AG04449 (cell line): ENCODE measurements at places on chromosomes 1 and 21.
A peak's percentile ranks its signal among the peaks of the same experiment; 100 is the strongest.

DNA sequence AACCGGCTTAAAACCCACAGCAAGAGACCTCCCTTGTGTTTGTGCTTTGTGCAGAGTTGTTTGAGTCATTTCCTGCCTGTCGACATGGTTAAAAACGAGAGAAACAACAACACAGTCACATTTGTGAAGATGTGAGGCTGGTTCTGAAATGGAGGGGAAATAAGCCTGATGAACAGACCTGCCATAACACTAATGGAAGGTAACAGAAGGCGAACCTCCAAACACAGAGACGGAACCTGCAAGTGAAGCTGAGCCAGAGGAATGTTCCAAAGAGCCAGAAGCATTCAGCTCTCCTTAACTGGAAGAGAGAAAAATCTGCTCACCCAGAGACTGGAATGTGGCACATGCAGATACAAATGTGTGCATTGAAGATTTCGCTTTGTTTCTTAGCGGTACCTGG lies 53.2 kb upstream of the RAVER2 start:
- no peak for DNase-seq

DNA sequence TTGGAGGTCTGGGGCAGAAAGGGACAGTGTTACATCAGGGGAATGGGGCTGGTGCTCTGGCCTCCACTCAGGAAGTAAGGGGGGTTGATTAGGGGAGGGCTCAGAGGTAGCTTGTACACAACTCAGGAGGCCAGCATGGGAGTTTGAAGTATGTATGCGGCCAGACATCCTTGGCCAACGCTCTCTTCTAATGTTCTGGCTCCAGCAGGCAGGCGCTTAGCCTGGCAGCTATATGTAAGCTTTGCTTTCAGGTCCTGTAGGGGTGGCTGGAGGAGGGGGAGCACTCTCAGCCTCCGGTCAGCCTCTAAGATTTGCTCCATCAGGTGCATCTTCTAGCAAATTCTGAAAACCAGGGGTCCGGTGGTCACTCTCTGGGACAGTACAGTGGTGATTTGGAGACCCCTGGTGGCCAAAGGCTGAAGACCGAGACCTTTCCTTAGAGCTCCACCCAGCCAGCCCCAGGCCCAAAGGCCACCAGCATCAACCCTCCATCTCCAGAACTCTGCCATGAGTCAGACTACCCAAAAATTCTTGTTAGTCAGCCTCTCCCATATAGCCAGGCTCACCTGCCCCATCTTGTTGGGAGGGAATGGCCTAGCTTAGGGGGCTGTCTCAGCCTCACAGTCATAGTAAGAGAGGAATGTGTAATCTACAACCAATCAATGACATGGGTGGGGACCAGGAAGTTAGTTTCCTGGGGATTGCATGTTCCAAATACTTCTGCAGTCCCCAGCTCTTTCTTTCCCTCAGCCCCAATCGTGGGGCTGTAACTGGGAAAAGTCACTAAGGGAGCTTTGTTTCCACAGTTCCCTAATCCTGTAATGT lies 9.7 kb upstream of the COL8A2 start:
- DNase-seq = no peak

DNA sequence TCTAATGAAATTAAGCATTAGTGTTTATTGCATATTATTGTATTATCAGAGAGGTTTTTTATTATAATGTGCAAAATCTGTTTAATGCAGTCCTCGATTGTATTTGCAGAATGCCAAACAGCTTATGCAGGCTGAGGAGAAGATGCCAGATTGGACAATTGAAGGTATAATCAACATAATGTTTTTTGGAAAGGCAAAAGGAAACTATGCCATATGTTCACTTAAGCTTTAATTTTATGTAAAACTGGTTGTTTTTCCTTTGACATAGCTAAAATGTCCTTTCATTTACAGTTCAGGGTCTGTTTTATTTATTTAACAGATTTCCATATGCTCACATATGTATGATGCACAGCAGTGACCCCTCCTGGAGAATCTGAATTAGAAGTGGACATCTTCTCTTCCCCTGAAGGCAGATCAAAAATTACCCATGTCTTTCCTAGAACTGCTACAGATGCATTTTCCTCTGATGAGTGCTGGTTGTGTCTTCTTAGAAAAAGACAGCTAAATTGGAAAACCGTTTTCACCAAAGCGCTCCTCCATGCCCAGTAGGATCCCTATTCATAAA lies 143.5 kb upstream of the USH2A start:
- peak; percentile 3 for DNase-seq

DNA sequence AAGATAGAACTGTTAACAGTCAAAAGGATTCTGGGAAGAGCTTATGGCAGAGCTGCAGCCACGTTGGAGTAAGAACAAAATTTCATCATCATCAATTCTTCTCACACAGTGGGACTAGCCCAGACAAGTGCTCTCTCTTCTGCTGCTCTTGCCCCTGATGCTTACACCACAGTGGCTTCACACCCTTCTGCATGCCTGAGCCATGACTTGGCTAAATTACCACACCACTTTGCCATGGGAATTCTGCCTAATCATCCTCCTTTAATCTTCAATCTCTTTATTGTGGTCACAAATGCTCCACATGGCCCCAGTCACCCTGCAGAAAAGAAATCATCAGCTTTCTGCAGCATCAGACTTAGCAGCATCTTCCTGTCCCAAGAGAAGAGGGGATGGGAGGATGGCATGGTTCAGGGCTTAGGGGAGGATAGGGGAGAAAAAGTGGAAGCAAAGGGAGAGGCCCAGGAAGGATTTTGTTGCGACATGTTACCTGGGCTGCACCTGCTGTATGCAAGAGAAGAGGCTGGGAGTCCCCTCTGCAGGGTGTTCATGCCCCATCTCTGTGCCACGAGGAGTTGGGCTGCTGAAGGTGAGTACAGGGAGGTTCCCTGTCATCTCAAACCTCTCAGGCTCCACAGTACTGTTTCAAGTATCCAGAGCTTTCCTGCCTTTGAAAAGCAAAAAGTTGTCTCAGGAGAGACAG lies 9.0 kb upstream of the RPTN start:
- DNase-seq = peak; percentile 69

DNA sequence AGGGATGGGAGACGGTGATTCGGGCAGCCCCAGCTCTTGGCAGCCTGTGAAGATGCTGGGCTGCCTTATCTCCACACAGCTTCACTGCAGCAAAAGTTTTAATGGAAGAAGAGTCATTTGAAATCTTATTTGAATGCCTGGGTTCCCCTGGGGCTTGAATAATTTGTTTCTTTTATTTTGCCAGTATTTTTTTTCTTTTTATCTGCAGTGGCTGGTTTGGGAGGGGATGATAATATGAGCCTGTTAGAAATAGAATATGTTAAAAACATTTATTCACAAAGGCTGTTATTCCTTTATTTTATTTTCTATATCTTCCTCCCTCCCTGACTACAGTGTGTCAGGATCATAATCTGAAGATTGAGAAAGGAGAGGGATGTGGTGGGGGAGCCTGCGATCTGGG lies 103.4 kb downstream of the ARHGEF10L start:
- no peak for DNase-seq

DNA sequence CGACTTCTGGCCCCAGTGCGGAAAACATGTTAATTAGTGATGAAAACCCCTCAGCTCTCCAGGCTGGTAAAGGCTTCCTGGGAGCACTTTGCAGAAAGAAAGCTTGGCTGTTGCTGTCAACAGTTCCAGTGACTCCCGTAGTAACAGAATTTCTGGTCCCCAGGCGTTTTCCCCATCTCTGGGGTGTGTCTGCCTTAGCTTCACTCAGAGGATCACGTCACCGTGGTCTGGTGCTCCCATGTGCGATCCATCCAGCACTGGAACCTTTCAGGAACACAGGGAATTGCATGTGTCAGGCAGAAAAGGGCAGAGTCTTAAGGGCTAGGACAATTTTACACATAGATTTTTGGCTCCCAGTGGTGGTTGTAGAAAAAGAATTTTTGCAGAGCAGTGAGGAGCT lies 470.4 kb upstream of the USP24 start:
- no peak for DNase-seq

- DNase-seq = no peak
These were observed at the start of gene PIGR for GRCh38 chr1:206946261-206946660. Gene PIGR, minus strand, starts transcription at chr1:206946466. Its CDS starts 5,935 bp downstream, at chr1:206940531.

DNA sequence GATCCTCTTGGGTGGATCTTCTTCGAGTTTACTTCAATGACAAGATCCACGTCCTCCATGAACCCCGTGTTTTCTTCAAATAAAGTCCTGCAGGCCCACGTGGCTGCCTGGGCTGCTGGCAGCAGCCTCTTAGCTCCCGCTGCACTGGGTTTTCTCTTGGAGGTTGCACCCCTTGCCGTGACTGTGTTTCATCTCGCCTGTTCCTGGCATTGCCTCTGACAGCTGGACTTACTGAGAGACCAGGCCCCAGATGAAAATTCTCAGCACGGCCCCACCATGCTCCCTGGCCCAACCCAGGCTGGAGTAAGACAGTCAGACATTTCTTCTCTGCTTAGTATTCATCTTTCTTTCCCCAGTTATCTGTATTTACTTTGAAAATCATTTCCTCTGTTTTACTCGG lies 274.8 kb upstream of the RUNX1 start:
- DNase-seq = no peak

DNA sequence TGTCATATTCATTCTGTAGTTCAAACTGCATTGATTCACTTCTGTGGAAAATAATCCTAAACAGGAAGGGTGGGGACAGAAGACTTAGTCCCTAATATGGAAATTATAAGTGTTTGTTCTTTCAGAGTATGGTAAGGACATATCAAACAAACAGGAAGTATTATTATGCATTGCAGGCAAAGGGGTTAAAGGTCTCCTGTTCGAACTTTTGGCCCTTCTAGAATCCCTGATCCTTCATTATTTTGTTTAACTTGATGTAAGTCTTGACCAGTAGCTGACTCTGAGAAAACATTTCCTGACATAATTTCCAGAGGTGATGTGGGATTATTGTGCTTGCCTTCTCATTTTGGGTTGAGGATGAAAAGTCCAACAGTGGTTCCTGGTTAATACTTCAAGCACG lies 215.4 kb upstream of the ADGRL2 start:
- DNase-seq = no peak

DNA sequence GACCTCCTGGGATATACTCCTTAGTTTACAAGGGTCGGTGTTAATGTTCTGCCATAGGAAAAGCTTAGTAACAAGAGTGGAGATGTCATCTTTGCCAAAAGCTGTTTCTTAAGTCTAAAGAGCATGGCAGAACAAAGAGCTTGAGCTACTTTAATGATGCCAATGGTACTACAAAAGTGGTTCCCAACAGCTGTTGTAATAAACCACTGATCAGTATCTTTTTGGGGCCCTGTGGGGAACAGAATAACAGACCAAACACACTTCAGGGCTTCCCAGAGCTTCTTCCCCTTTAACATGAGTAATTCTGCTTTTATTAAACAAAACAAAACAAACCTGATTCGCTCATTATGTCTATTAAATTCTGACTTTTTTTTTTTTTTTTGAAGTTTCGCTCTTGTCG lies 116.3 kb downstream of the NCAM2 start:
- DNase-seq = no peak

- DNase-seq = no peak
These were observed 161.9 kb upstream of the GALNT2 start for GRCh38 chr1:229905031-229905545.

DNA sequence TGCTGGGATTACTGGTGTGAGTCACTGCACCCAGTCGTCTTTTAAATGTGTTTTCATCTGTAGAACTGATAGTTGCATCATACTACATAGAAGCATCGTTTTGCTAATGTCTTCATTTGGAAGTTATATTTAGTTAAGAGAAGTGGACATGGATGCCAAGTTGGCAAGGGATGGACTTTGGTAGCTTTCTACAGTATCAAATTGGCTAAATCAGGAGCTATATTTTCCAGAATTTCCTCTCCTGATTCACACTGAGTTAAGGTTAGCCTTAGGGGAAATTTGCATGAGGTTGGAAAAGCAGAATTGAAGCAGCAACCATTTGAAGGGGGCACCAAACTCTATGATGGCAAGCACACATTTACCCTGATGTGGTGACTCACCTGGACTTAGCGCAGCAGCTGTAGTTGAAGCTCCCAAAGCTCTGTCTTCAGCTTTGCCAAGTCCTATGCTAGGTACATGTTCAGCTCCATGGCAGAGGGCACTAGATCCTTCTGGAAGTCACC lies 43.9 kb downstream of the DUSP10 start:
- DNase-seq = peak; percentile 56

DNA sequence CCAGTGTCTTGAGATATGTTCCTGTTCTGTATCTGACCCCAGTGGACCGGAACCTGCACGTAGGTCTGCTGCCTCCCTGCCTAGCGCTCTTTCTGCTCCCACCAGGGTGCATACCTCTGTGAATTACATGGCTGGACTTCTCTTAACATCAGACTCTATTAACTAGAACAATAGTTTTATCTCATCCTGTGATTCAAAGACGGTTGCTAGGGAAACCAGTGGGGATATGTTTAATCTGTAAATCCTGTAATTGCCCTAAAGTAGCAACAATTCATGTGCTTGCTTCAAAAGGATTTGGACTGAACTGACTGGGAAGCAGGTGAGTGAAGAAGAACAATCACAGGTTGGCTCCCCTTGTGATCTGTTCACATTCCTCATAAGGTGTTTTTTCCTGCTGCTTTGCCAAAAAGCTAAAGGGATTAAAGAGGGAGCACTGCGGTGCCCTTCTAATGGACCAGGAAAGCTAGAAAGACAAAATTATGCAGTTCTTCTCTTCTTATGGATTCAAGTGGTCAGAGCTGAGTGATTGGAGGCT lies 52.7 kb upstream of the DIRAS3 start:
- DNase-seq = no peak

DNA sequence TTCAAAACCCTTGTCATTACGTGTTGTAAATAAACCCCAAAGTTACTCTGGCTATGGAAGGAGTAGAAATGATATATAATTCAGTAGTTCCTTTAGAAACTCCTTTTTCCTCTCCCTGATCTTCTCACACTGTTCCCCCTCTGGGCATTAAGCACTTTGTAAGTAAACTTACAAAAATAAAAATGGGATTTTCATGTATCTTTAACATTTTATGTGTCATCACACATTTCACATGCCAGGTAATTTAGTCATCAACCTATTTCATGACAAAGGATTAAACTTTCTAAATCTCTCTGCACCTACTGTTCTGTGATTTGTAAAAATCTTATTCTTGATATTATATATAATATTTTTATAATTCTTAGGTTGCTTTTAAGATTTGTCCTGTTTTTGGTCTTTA lies 176.9 kb downstream of the NEK7 start:
- DNase-seq = no peak

- DNase-seq = no peak
These were observed 27.4 kb downstream of the HIVEP3 start for GRCh38 chr1:41891199-41891896.

DNA sequence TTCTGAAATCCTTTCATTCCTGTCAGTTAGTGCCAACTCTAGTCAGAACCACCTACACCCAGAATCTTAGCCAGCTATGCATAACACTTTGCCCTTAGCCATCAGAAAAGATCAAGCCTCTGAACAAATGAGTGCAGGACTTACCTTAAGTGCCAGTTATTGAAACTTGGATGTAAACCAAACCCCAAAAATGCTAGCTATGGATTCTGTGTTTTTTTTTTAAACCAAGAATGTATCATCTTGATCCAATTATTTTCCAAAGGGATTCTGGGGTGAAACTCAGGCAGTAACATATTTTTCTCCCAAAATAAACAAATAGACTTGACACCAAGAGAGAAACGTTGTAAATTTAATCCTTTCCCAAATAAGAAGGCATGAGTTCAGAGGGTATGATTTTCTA lies 538.6 kb upstream of the ADAMTS5 start:
- DNase-seq = peak; percentile 58

GRCh38 chr21:44279354-44280260 lies 6.1 kb upstream of the AIRE start:
- no peak for DNase-seq
